ENCODE measurements at places on chromosomes 5 and 9.

GRCh38 chr5:169652057-169652456 is 15.0 kb downstream of the DOCK2 start:
- no peak for DNase-seq

GRCh38 chr5:96528826-96529474 is 95.9 kb upstream of the PCSK1 start:
- DNase-seq: no peak

GRCh38 chr9:127877566-127877998 is at the start of gene AK1:
Gene AK1, minus strand, starts transcription at chr9:127877675. Its CDS starts 3,058 bp downstream, at chr9:127874617.
- DNase-seq: no peak

DNA sequence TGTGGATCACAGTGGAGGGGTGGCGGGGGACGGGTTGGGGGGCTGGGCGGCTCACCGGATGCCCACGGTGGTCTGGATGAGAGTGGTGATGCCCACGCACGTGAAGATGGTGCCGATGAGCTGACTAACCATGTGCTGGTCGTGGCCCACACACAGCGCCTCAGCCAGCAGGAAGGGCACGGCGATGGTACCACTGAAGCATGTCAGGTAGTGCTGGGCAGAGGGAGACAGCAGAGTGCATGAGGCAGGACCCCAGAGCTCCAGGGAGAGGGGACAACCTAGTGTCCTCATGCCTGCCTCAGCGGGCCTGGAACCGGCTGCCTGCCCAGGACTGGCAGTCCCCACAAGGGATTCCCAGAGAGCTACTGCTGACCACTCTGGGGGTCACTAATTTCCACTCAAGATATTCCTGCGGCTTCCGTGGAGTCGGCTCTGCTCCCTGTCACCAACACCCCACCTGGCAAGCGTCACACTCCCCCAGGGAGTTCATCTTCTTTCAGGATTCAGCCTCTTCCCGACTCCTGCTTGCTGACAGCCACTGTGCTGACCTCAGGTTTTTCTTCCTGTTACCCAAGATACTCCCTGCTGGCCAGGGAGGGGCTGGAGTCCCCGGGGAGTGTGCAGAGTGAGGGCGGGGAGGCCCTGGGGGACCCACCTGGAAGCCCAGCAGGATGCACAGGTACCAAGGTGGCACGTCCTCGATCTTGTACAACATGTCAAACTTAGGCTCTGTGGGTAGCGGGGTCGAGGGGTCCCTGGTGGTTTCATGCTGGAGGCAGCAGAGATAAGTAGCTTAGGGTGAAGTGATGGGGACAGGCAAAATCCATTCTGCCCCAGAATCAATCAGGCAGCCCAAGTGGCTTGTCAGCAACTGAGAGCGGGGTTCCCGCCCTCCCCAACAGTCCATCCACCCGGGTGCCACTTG is 998 bp downstream of the SLC23A1 start:
- no peak for DNase-seq

DNA sequence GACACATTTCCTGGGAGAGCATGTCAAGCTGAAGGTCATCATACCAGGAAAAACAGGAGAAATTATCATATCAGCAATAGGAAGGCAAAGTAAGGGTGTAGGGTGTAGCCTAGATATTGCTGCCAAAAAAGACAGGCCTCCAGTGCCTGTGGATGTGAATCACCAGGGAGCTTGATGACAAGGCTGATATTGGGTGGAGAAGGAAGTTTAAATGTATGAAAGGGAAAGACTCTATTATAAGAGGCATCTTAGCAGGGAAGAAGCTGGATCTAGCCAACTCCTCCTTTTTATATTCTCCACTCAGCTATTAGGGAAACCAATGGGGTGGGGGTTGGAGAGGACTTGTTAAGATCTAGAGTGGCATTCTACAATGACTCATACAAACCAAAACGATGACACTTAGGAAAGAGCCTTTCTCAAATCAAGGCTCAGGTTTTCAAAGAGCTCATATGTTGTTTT is 13.4 kb upstream of the TXNDC8 start:
- no peak for DNase-seq

- no peak for DNase-seq
These were observed 19.9 kb upstream of the HMHB1 start for GRCh38 chr5:143791848-143792731.

GRCh38 chr5:178323541-178323865 is 90.9 kb upstream of the PHYKPL start:
- no peak for DNase-seq

- peak; percentile 41 for DNase-seq
These were observed 8.0 kb downstream of the NTNG2 start for GRCh38 chr9:132169672-132170392.

- no peak for DNase-seq
These were observed 11.5 kb downstream of the SPRY4 start for GRCh38 chr5:142313275-142313674.

DNA sequence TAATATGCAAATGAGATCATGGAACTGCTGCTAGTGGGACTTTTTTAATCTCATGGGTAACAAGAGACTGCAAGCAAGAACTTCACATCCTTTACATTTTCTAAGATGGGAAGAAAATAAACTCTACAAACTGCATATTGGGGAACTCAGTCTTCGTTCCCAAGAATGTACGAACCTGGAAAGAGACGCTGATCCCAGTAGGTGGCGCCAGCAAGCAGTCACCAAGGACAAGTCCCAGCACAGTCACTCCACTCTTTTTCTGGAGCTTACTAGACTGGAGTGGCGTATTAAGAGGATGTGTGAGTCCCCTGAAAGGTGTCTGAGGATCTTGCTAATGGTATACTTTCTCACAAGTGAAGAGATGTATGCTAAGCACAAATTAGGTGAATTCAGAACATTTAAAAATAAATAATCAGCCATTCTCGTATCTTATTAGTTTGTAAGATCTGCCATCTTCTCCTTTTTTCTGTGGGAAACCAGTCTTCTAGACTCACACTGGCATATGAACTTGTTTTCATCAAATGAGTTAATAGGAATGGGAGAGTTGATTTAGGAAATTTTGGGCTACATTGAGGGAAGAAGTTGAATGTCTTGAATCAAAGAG is 16.0 kb upstream of the PUM3 start:
- DNase-seq: no peak

DNA sequence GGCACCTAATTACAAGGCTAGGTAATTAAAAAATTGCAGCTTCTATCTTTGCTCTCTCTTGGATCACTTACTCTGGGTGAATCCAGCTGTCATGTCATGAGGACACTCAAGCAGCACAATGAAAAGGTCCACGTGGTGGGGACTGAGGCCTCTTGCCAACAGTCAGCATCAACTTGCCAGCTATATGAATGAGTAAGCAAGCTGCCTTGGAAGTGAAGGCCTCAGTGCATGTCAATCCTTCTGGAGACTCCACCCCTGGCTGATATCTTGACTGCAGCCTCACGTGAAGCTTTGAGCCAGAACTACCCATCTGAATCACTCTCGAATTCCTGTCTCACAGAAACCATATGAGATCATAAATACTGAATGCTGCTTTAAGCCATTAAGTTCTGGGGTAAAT is 140.5 kb downstream of the SNX18 start:
- DNase-seq: no peak

- no peak for DNase-seq
These were observed 36.7 kb upstream of the CCDC112 start for GRCh38 chr5:115333164-115333563.

- no peak for DNase-seq
These were observed 7.0 kb downstream of the IGFBPL1 start for GRCh38 chr9:38417003-38417945.

- DNase-seq: no peak
These were observed 148.9 kb downstream of the ARHGEF28 start for GRCh38 chr5:73774924-73775323.

- no peak for DNase-seq
These were observed 156.9 kb downstream of the PRELID2 start for GRCh38 chr5:145678255-145678654.

- DNase-seq: no peak
These were observed 113.0 kb downstream of the COL23A1 start for GRCh38 chr5:178476972-178477754.

GRCh38 chr9:36029765-36030528 is 6.8 kb upstream of the RECK start:
- DNase-seq: no peak

DNA sequence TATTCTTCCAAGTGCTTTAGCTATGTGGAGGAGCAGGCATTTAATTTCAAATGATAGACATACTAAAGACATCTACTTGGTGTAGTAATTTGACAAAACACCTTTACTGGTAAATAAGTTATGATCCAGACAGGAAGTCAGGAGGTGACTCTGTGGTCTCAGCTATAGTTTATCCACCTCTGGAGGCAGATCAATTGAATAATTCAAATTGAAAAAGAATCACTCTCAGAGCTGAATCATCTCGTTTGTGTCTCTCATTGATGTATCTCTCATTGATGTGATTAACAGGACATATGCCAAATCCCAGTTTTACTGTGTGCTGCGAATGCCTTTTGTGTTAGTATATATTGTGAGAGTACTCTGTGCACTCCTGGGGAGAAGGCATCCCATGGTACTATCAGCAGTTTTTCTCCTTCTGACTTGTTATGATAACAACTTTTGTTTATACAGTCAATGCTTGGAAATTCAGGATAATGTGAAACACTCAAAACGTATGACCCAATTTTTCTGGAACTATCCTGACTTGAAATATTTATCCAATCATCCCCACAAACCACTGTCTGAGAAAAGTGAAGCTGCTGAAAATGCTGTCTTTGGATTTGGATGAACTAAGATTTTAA is 48.5 kb upstream of the DAB2 start:
- no peak for DNase-seq

DNA sequence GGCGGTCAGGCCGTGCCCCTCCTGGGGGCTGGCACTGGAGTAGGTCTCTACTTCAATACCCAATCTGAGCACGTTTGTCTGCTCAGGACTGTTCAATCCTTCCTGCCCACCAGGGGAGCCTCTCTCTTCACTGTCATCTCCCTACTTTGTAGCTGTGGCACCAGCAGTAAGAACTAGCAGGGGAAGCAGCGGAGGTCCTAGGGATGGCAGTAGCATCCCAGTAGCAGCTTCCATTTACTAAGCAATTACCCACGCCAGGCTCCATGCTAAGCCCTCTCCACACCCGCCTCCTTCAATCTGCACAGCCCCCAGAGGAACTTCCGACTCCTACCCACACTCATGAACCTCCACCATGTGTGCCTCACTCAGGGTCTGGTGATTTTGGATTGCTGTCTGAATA is 31.7 kb downstream of the FSTL4 start:
- no peak for DNase-seq

GRCh38 chr5:87300176-87300575 is 32.5 kb downstream of the RASA1 start:
- DNase-seq: no peak

GRCh38 chr5:10685115-10685521 is 75.9 kb downstream of the DAP start:
- DNase-seq: no peak

- no peak for DNase-seq
These were observed 74.4 kb upstream of the ATP10B start for GRCh38 chr5:160926428-160926827.

GRCh38 chr9:121732389-121732788 is 81.0 kb downstream of the DAB2IP start:
- DNase-seq: no peak

- no peak for DNase-seq
These were observed 110.8 kb downstream of the LHFPL2 start for GRCh38 chr5:78537821-78538220.

DNA sequence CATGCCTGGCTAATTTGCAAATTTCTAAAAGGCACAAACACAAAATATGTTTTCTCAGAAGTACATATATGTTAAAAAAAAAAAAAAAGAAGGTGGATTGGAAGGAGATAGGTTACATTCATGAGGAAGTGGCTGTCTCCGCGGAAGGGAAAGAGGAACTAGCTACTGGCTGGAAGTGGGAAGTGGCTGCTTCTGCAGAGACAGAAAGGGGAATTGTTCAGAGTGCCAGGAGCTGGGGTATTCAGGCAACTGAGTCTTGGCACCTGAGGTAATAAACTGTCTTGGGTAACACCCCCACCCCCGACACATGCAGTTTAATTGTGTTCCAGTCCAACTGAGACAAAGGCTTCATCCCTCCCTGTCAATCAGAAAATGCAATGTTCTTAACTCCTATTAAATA is 45.6 kb downstream of the S1PR3 start:
- DNase-seq: no peak

- no peak for DNase-seq
These were observed 81.3 kb downstream of the THBS4 start for GRCh38 chr5:80116465-80116864.

GRCh38 chr9:37624073-37624472 is 26.7 kb upstream of the FRMPD1 start:
- no peak for DNase-seq

- no peak for DNase-seq
These were observed 69.0 kb downstream of the SLC28A3 start for GRCh38 chr9:84271531-84271900.

- DNase-seq: no peak
These were observed 2.4 kb upstream of the PITX1 start for GRCh38 chr5:135036405-135036804.

DNA sequence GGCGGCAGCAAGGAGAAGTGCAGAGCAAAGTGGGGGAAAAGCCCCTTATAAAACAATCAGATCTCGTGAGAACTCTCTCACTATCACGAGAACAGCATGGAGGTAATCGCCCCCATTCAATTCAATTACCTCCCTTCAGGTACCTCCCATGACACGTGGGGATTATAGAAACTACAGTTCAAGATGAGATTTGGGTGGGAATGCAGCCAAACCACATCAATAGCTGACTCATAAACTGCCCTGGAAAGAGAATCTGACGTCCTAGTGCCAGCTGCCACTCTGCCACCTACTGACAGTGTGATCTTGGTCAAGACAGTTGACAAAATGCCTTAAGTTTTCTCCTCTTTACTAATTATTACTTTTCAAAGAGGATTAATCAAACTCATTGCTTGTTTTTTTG is 128.3 kb downstream of the GPBP1 start:
- DNase-seq: no peak

GRCh38 chr9:135886147-135886981 is 21.0 kb downstream of the CAMSAP1 start:
- no peak for DNase-seq

DNA sequence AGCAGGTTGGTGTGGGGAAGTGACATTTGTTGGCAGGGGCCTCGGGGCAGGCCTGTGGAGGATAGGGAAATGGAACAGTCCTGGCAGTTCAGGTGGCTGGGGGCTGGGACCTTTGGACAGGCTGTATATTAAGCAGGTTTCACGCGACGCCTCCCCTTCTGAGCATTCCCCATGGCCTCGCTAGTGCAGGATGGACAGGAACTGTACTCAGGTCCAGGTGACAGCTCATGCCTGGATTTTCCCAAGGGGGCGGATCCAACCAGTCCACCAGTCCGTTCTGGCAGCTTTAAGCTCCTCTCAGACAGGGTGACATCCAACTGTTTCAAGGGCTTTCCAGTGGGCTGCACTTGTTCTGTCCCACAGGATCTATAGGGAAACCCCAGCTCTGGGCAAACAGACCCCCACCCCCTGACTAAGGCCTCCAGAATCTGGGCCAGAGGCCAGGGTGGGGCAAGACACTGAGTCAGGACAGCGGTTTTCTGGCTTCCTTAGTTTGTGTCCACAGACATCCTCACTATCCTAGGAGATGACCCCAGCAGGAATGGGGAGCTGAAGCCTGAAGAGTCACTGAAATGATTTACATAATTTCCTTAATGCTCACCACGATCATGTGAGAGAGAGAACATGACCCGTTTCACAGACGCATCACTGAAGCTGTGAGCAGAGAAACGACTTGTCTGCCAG is 20.9 kb downstream of the CSF2 start:
- DNase-seq: no peak
